ENCODE measurements at places on chromosomes 4 and X.

- DNase-seq = no peak
Observed at GRCh38 chrX:149992918-149993317, 54.6 kb upstream of the EOLA2 start.

DNA sequence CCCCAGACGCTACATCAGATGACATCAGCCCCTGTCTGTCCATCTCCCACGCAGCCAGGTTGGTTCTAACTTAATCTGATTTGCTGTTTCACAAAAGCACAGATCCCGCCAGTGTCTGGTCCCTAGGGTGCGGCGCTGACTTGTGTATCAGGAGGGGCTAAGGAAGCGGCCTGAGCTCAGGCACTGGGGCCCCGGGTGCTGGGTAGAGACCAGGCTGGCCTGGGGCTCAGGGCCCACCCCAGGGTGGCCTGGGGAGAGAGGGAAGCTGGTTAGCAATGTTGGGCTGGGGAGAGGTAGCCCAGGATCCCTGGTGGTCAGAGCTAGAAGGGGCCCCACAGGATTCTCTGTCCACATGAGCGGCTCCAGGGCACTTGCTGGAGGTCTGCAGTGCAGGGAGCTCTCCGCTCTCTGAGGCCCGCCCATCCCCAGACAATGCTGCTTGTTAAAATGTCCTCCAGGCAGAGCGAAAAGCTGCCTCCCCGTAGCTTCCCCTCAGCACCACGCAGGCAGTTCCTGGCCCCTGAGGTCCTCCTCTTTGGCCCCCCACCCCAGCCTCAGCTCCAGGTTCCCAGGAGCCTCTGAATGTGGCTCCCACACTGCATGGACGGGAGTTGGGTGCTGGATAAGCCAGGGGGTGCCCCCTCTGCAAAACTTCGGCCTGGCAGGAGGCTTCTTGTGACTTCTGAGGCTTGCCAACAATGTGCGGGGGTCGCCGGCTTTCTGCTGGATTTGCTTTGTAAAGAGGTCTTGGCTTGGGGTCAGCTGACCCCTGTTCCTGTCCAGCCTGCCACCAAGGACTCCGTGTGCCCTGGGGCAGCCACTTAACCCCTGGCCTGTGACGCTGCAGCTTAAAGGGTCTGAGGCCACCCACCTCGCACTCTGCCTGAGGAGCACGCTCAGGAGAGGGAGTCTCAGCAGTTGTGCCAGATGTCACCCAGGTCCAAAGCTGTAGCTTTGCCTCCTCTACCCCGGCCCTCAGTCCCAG, 112.9 kb downstream of the CPZ start:
- no peak for DNase-seq

DNA sequence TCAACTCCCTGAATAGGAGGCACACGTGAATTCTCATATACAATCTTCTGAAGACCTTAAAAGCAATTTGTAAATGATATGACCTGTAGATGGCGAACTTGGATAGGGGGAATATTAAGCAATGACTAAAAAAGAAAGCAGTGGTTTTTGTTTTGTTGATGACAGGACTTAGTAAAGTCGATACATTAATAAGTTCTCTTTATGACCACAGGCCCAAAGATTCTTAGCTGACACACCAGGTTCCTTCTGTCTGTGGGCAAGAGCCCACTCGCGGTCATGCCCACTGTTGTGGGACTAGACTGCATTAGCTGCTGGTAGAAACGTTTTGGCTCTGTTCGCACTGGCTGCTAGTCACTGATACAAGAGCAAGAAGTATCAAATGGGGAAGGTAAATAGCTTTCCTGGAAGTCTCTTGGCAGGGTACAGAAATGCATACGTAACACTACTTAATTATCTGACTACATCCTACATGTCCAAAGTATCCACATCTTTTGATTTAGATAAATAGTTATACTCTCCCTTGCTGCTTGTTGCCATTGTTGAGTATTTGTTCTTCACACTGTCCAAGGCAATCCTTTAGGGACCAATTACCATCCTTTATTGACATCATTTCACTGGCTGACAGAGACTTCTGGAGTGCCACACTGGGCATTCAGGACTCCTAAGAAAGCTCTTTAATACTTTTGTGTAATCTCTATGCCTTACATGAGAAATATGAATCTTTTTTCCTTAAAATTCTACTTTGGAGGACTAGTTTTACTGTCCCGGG, 31.0 kb downstream of the ALPK1 start:
- no peak for DNase-seq

DNA sequence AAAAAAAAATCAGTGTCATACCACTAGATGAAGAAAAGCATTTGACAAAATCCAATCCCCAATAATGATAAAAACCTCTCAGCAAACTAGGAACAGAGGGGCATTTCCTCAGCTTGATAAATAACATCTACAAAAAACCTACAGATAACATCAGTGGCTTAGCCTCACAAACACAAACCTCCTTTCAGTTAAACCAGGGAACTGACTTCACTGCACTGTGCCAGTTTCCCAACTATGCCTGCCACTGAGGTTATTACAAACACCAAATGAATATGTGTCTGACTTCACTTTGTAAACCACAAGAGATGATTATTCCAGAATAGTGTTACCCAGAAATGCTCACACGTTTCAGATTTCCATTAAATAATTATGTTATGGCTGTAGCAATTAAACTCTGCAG, 15.3 kb downstream of the MTMR8 start:
- DNase-seq = no peak

- DNase-seq = no peak
Observed at GRCh38 chr4:38871593-38871992, 4.0 kb downstream of the FAM114A1 start.

- DNase-seq = no peak
Observed at GRCh38 chr4:184812651-184813181, 13.1 kb downstream of the ACSL1 start.

GRCh38 chrX:133373386-133374079, 41.8 kb downstream of the GPC4 start:
- no peak for DNase-seq

DNA sequence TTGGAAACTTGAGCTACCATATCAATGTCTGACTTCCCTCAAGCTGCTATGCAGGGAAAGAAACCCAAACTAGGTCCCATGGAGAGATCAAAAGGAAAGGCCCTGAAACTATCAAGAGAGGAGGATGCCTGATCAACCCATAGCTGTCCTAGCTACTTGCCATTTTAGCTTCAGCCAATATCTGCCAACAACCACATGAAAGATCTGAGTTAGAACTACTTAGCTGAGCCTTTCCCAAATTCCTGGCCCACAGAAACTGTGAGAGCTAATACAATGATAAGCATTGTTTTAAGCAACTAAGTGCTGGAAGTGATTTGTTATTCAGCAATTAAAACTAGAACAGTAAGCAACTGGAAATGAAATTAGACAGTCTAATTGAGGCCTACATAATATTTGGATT, 6.3 kb upstream of the ARHGEF38 start:
- no peak for DNase-seq

- no peak for DNase-seq
Observed at GRCh38 chr4:11774346-11774745, 345.7 kb upstream of the HS3ST1 start.

- no peak for DNase-seq
Observed at GRCh38 chrX:22063284-22063683, 31.2 kb downstream of the PHEX start.

- DNase-seq = no peak
Observed at GRCh38 chr4:158775091-158775651, 6.3 kb downstream of the FNIP2 start.

DNA sequence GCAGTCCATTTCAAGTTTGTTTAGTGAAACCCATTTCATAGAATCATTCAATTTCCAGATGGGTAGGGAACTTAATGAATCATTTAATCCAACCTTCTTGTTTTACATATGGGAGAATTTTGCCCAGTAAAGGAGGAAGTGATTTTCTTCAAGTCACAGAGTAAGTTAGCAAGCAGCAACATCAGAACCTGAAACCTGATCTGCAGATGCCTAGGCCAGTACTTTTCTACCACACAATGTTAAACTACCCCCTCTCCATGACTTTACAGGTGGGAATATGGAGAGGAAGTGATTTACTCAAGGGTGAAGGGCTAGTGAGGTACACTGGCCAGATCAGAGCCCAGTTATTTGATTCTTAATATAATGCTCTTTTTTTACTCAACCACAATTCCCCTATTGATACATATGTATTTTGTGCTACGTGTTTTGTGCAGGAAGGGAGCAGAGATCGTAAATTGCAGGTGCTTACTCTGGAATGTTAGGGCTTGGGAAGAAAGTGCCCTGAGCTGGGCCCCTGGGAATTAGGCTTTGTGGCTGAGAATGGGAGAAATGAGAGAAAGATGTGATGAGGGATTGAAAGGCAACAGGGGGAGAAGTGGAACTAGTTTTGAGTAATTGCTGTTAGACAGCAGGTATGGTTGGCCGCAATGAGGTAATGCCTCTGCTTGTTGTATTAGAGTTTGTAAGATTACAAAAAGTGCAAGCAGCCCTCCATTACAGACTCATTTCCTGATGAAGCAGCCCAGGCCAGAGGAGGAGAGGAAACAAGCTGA, 6.8 kb downstream of the LHFPL1 start:
- DNase-seq = no peak

DNA sequence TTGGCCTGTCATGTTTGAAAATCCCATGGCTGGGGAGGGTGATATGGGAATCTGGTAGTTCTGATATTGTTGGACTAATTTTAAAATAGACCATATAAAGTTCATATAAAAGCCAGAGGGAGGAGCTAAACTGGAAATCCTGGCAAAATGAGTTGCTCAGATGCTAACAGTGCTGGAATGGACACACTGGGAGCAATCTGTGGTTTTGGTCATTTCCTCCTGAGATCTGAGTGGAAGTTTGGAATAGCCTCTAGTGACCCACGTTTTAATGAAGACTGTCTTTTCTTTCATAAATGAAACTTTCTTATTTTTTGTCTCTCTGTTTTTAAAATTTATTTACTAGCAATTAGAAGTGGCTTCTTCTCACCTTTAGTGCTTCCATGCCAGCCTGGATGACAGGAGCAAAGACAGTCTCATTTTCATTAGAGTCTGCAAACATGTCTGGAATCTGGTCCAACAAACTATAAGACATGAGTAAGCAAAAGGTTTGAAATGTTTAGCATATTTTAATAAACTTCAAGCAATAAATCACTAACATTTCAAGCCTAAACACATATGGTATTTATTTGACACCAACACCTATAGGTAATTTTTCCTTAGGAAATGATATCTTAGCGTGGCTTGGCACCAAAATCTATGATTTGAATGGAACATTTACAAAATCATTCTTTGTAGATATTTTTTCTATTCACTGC, 66.6 kb downstream of the METTL14 start:
- DNase-seq = no peak

- no peak for DNase-seq
Observed at GRCh38 chr4:1871471-1872021, 353 bp downstream of the NSD2 start.

DNA sequence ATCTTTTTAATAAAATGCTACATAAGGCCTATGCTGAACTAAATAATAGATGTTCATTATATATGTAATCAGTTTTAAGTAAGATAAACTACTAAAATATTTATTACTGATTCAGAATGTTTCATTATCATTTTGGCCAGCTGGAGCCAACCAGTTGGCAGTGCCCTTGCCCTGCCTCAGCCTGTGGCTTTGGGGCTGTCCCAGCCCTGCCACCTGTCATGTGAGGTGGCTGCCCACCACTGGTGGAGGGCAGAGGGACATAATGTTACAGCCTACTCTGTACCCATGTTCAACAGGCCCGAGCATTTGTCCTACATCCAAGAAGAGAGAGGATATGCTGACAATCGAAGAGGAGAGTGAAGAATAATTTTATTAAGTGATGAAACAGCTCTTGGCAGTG, 422.2 kb downstream of the SPIN4 start:
- no peak for DNase-seq

DNA sequence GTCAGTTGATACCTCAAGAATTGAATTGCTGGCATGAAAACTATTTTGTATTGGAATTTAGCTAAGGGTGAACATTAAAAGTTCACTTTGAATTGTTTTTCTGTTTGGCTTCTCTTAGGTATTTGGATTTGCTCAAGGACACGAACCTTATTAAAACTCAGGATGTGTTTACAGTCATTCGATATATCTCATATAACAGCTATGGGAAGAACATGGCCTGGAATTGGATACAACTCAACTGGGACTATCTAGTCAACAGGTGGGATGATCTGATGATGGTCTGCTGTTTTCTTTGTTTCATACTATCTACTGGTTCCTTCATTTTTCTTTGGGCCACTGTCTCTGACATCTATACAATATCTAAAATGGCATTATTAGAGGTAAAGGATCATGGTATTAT, 69.7 kb downstream of the PITX2 start:
- no peak for DNase-seq

GRCh38 chr4:83259586-83259985, 25.0 kb downstream of the COQ2 start:
- DNase-seq = no peak

- no peak for DNase-seq
Observed at GRCh38 chrX:2892816-2893215, 36.3 kb downstream of the ARSD start.

DNA sequence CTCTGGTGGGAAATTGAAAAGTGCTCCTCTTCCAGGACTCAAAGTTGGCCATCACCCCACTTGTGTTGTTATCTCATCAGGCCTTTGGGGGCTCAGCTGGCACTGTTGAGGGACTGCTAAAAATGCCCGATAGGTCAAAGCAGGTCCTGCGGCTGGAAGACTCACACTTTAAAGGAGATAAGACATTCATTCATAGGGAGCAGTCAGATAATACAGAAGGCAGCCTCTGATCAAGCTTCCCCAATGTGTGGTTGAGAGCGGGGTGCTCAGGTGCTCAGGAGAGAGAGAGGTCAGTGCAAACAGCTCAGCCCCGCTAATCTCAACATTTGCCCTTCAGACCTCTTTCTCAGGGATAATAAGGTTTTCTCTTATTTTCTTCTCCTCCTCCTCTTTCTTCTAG, 70.3 kb downstream of the TMEM154 start:
- DNase-seq = no peak

- DNase-seq = no peak
Observed at GRCh38 chrX:103073467-103073866, 9.5 kb upstream of the BEX1 start.

All from stimulated activated CD8-positive, alpha-beta memory T cell treated with anti-CD3 and anti-CD28 coated beads, Interleukin-12 subunit alpha, Interleukin-12 subunit beta, amount 100 ng/mL, for 1 hour (primary cell).